Stimulated activated CD4-positive, alpha-beta T cell treated with anti-CD3 and anti-CD28 coated beads, Interleukin-1b, Interleukin-23, amount 100 ng/mL, for 4 hours (primary cell): ENCODE measurements at places on chromosomes 13 and 19.
A peak's percentile ranks its signal among the peaks of the same experiment; 100 is the strongest.

GRCh38 chr13:80562433-80563156 lies 221.7 kb upstream of the SPRY2 start:
- DNase-seq, result no peak

DNA sequence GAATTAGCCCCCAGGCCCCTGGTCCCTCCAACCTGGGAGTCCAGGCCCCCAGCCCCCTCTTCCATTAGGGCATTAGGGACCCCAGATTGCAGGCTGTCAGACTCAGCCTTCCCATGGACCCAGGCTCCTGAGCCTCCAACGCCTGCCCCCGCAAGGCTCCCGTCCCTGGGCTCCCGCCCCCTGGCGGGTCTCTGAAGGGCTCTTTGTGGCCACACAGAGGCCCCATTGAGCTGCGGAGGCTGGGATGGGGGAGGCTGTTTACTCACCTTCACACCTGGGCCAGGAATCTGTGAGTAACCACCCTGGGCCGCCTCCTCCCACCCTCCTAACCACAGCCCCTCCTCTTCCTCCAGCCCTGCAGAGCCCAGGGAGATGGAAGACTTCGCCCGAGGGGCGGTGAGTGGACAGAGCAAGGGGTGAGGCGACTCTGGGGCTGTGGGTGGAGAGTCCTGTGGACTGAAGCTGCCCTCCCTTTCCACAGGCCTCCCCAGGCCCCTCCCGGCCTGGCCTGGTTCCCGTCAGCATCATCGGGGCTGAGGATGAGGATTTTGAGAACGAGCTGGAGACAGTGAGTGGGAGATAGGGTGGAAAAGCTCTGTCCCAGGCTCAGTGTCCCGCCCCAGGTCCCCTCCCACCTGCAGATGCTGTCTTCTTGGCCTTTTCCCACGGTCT lies 4.9 kb downstream of the ARHGEF1 start:
- peak; percentile 72 for DNase-seq

DNA sequence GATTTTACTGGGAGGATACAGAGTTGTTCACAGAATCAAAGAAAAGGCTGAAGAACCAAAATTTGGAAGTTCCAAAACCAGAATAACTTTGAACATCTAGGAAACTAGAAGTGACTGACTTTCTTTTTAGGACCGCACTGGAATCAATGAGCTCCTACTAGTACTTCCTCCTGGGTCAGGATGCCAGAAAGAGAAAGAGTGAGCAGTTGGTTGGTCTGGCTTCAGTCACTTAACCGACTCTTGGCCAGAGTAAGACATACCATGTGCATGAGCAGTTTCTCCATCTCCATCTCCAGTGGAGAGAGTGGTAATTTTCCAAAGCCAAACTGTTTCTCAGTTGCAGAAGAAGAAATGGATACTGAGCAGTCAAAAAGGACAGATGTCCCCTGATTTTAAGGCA lies 27.1 kb upstream of the MTUS2 start:
- no peak for DNase-seq

DNA sequence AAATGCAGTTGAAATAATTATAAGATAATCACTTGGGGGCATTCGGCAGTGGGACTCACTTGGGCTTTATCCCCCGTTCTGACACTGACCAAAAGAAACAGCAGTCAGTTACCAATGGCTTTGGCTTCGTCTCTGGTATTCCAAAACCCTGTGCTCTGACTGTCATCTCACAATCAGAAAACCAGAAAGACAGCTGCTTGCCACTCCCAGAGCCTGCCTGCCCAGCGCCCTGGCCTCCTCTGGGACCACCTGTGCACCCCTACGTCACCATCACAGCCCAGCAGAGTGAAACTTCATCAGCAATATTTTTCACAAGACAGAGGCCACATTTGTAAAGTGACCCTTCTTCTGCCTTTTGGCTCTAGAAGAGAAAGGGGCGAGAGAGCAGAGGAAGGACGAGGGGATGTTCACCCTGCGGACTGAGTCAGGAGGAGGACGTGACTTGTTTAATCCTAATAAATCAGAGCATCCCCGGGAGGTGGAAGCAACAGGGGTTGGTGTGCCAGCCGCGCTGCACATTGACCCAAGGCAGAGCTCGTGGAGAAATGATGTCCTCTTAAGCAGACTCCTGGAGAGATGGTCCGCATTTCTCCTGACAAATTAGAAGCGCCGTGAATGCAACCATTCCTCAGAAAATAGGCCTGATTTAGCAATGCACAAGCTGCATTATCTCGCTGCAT lies 397.8 kb upstream of the ZNF507 start:
- DNase-seq, result no peak

- DNase-seq, result no peak
These were observed 22.9 kb downstream of the GP6 start for GRCh38 chr19:55015126-55015525.

DNA sequence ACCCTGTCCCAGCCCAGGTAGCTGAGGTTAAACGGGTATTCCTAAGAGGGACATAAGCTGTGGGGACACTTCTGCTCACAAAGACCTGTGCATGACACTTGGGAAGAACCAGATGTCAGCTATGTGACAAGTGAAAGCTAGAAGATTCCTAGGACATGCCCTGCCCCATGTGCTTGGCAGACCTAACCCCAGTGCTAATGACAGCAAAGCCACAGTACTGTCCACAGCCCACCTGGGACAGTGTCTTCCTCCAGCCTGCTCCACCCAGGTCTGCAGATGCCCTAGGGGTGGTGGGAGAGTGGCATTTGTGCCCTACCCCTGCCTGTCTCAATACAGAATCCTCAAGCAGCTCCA lies 18.4 kb upstream of the EPHX3 start:
- DNase-seq, result no peak

DNA sequence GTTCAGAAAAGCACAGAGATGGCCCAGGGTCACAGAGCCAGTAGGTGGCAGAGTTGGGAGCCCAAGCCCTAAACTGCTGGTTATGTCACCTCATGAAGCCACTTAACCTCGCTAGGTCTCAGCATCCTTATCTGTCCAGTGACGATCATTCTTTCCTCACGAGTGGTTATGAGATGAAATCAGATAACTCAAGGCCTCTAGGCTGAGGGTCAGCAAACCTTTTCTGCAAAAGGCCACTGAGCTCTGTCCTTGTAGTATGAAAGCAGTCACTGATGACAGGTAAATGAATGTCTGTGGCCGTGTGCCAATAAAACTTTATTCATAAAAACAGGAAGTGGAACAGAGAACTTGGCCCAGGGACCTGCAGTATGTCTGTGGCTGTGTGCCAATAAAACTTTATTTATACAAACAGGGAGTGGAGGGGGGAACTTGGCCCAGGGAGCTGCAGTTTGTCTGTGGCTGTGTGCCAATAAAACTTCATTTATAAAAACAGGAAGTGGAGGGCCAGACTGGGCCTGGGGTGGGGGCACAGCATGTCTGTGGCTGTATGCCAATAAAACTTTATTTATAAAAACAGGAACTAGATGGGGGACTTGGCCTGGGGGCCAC lies 71.2 kb downstream of the GNG7 start:
- DNase-seq, result no peak

DNA sequence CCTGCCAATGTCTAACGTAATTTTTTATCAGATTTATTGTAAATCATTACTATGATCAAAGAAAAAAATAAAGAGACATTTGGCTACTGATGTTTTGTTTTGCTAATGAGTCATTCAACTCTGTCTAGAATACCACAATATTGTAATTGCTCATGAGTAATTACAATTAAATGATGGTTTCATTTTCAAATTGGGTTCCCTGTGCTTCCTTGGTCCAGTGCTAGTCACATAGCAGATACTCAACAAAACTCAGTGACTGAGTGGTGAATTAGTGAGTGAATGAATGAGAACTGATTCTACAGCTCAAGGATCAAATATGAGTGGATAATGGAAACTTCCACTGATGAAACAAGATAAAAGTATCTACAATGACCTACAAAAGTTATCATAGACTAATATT lies 304.7 kb downstream of the POU4F1 start:
- DNase-seq, result no peak

DNA sequence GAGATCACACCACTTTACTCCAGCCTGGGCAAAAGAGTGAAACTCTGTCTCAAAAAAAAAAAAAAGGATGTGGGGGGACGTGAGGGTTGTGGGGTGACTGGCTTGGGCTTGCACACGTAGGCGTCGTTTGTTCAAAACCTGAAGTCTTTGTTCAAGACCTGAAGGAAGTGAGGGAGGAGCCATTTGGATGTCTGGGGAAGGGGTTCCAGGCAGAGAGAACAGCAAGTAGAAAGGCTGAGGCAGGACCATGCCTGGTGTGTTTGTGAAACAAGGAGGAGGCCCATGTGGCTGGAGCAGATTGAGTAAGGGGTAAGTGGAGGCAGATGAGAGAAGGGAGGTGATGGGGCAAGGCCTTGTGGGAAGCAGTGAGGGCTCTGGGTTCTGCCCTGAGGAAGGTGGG lies 27.8 kb downstream of the PIN1 start:
- no peak for DNase-seq

GRCh38 chr19:15299568-15300409 lies 32.5 kb downstream of the BRD4 start:
- no peak for DNase-seq

DNA sequence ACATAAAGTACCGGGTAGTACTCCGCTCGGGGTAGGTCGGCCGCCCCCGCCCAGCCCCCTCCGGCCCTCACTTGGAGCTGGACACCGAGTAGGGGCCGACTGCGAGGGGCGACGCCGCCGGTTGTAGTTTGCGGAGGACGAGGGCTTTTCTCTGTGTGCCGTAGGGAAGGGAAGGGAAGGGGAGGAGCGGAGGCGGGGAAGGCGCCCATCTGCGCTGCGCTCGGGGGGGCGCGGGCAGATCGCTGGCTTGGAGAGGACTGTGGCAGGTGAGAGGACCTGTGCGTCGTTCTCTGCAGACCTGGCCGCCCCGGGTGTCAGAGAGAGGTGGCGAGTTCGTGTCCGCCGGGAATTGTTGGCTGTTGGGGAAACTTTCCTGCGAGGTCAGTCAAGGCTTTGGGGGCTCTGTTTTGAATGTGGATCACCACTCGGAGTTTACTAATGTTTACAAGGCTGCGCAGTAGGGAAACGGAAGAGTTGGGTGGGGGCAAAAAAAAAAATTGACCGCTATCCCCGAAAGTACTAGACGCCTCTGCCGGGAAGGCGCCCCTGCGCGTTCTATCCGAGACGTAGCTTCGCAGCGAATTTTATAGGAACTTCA lies 1.4 kb downstream of the ING1 start:
- DNase-seq, result peak; percentile 35

- DNase-seq, result peak; percentile 69
These were observed 1.2 kb downstream of the APLP1 start for GRCh38 chr19:35869327-35870123.

GRCh38 chr13:37690361-37690760 lies 91.8 kb upstream of the POSTN start:
- DNase-seq, result no peak

- no peak for DNase-seq
These were observed 20.6 kb downstream of the PPP1R37 start for GRCh38 chr19:45113628-45114027.

DNA sequence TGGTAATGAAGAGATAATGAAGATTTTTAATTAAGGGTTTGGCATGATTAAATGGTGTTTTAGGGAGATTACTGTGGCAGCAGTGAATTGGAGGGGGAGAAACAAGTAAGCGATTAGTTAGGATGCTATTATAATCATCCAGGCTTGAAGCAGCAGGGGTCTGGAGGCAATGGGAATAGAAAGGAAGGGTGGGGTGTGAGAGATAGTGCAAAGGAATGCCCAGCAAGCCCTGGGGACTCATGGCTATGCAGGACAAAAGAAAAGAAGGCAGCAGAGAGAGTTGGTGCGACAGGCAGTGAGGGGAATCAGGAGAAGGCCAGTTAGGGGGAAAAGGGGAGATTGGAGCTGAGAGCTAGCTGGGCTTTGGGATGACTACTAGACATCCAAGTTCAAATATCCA lies 34.5 kb downstream of the SOX21 start:
- no peak for DNase-seq

DNA sequence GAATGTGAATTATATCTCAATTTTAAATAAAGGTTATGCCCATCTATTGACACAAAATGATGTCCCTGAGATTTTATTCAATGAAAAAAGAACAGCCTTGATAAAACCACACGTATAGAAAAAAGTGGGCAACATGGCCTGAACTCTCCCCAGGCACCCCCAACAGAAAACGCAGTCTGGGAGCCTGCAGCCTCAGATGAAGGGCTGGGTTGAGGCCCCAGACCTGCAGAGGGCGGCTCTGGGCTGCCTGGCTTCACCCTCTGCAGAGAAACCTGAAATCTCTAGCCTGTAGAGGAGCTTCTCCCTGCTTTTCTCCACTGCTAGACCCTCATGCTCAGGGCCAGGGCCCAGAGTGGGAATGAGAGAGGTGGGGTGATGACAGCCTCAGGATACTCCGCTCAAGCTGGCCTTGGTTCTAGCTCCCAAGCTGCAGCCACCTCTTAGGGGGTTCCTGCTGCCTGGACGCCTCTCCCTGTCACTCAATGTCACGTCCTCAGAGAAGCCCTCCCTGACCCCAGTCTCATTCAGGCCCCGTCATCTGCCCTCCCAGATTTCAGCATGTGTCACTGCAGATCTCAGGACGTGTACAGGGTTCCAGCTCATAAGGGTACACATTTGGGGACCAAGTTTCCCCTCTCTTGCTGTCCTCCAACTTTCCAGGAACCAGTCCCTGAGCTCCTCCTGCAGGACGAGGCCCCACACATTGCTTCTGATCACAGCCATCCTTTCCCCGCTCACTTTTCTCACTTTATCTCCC lies 1.8 kb downstream of the MBD3 start:
- DNase-seq, result no peak

GRCh38 chr13:80572308-80572922 lies 231.5 kb upstream of the SPRY2 start:
- no peak for DNase-seq

- no peak for DNase-seq
These were observed 965.2 kb downstream of the PCDH9 start for GRCh38 chr13:66264971-66265370.

DNA sequence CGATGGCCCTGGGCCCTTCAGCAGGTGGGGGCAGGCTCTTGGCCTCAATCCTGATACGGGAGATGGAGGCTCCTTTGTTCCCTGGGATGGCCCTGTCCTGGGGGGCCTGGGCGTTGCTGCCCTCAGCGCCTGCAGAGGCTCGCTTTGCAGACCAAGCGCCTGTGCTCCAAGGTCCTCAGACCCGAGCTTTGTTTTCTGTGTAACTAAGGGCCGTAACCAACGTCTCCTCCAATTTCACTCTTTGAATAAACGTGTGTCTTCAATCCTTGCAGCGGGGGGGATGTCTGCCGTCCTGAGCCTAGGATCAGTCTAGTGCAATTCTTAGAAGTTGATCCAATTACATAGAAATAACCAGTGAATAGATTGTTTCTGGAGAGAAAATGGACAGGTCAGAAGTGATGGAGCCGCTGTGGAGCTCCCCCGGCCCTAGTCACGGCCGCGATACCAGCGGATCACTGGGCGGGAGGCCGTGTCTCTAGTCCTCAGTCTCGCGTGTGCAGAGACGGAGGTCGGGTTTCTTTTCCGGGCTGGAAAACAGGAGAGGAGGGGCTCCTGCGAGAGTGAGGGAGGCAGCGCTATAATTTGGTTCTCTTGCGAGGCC lies 5.3 kb downstream of the PTBP1 start:
- DNase-seq, result no peak

GRCh38 chr13:21079761-21080592 lies 18.6 kb upstream of the LATS2 start:
- no peak for DNase-seq

DNA sequence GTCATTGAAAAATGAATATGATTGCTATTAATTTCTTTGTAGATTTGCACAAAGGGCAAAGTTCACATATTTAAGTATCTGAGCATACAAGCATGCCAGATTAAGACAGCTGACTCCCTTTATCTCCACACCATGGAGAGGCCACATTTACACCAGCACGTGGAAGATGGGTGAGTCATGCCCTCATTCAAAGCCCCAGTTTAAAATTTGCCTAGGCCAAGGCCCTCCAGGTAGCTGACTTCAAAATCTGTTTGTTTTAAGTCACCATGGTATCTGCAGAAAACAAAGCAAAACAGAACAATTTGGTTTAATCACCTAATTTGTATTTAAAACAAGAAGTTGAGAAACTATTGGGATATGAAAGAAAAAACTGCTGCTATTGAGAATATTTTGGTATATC lies 109.2 kb downstream of the ESD start:
- no peak for DNase-seq
